ENCODE measurements at places on chromosomes 12 and 14.
A peak's percentile ranks its signal among the peaks of the same experiment; 100 is the strongest.

DNA sequence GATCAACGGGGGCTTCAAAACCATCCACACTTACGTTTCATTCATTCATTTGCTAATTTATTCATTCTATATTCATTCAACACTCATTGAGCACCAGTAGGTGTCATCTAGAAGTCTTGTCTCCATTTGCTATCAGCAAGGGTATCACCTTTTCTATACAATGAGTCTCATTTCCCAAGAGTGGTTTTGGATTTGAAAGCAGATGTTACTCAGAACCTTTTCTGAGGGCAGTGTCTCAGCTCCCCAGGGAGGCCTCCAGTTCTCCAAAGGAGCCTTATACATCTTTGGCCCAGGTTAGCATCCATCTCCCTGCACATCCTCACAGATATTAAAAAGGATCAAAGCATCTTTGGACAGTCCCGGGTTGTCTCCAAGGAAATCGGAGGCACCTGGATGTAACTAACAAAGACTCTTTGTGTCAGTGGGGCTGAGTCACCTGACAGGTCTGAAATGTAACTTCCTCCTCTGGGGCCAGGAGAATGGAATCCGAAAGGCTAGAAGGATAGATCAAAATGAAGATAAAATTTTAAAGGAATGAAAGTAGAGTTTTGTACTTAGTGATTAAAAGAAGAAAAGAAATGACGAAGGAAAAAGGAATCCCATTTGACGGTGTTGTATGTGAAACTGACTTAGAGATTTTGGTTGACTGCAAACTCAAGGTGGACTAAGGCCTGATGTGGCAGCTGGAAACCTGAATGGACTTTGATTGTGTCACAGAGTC, 103.0 kb downstream of the VCPKMT start:
- no peak for DNase-seq

DNA sequence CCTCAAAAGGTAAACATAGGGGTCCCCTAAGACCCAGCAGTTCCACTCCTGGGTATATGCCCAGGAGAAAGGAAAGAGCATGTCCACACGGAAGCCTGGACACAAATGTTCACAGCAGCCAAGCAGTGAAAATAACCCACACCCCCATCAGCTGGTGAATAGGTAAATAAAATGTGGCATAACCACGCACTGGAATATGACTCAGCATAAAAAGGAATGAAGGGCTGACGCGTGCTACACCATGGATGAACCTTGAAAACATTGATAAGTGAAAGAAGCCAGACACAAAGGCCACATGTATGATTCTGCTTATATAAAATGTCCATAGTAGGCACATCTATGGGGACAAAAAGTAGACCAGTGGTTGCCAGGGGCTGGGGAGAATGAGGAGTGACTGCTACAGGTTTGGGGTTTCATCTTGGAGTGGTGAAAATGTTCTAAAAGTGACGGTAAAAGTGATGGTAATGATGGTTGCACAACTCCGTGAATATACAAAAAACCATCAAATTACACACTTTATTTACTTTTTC, 3.8 kb upstream of the SCARB1 start:
- DNase-seq = no peak

GRCh38 chr12:55736780-55737580, 5.9 kb upstream of the GDF11 start:
- peak; percentile 58 for DNase-seq

GRCh38 chr12:50948798-50949197, 3.5 kb upstream of the HIGD1C start:
- DNase-seq = no peak

- no peak for DNase-seq
Measured at GRCh38 chr12:24913130-24913529, 35.8 kb downstream of the BCAT1 start.

- no peak for DNase-seq
Measured at GRCh38 chr14:48275301-48275700, 599.9 kb upstream of the MDGA2 start.

GRCh38 chr14:60565211-60565610, 56.3 kb downstream of the SIX6 start:
- no peak for DNase-seq

DNA sequence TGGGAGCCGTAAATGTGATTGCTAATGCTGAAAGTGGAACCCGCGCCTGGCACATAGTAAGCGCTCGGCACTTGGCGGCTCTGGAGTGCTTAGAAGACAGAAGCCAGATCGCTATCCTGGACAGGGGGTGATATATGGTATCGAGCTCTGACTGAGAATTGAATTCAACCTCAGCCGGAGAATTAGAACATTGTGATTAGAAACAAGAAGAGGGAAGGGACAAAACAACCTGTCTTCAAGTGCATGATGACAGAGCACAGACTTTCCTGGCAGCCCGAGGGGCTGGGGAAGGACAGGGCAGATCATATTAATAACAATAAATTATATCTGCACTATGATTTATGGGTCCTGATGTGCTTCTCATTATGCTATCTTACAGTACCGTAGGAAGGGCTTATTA, 66.9 kb upstream of the TBX3 start:
- DNase-seq = no peak

DNA sequence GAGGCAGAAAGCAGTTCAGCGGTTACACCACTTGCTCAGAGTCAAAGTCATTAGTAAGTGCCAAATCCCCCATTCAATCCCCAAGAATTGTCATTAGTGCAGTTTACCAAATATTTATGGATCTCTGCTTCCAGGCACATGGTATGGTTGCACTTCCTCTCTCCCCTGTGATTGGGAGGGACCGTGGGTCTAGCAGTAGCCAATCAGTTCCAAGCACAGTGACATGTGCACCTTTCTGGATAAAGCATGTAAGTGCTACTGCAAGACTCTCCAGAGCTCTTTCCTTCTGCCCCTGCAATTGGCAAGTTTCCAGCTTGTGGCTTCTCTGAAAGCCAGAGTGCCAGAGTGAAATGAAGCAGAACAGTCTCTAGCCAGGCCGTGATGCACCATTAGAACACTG, 85.3 kb upstream of the FLRT2 start:
- no peak for DNase-seq

DNA sequence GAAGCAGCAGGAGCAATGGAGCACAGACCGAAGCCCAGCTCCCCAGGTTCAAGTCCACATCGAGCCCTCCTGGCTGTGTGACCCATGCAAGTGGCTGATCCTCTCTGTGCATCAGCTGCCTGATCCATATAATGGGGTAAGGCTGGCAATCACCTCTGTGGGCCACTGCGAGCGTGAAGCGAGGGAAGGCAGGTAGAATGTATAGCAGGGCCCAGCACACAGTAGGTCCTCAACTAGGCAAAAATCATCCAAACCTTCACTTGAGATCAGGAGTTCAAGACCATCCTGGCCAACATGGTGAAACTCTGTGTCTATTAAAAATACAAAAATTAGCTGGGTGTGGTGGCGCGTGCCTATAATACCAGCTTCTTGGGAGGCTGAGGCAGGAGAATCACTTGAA, 102.6 kb downstream of the SCARB1 start:
- no peak for DNase-seq

GRCh38 chr12:21818627-21819026, 44.1 kb upstream of the KCNJ8 start:
- no peak for DNase-seq

GRCh38 chr12:690466-690865, 27.2 kb upstream of the NINJ2 start:
- peak; percentile 69 for DNase-seq

DNA sequence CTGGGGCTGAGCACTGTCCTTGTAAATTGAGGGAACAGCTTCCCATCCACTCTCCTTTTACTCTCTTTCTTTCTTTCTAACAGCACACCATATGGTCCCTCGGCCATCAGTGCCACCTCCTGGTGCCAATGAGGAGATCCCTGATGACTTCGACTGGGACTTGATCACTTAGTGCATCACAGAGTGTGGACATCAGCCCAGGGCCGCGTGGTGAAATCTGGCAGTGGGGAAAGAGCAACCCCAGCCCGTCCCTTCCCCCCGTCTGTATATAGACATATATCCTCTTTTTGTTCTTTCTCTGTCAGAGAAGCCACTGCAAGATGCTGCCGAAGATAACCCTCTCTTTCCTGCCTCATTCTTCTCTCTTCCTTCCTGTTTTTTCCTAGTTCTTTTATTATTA, 13.5 kb downstream of the C3AR1 start:
- no peak for DNase-seq

DNA sequence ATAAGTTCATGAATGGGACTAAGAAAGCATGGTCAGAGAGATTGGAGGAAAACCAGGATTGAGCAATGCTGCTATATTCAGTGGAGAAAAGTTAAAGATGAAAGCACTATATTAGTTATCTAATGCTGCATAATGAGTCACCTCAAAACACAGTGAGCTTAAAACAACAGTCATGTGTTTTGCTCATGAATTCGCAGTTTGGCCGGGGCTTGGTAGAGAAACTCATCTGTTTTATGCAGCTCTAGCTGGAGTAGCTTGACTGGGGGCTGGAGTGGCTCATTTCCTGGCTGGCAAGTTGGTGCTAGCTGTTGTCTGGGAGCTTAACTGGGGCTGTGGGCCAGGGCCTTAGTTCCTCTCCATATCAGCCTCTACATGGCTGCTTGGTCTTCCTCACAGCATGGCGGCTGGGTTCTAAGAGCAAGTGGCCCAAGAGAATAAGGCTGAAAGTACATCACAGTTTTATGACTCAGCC, 90.1 kb downstream of the ADCK1 start:
- no peak for DNase-seq

GRCh38 chr12:124125203-124125871, 152.3 kb downstream of the ZNF664 start:
- DNase-seq = peak; percentile 12

GRCh38 chr14:32233260-32233659, 30.2 kb upstream of the RNU6-8 start:
- no peak for DNase-seq

DNA sequence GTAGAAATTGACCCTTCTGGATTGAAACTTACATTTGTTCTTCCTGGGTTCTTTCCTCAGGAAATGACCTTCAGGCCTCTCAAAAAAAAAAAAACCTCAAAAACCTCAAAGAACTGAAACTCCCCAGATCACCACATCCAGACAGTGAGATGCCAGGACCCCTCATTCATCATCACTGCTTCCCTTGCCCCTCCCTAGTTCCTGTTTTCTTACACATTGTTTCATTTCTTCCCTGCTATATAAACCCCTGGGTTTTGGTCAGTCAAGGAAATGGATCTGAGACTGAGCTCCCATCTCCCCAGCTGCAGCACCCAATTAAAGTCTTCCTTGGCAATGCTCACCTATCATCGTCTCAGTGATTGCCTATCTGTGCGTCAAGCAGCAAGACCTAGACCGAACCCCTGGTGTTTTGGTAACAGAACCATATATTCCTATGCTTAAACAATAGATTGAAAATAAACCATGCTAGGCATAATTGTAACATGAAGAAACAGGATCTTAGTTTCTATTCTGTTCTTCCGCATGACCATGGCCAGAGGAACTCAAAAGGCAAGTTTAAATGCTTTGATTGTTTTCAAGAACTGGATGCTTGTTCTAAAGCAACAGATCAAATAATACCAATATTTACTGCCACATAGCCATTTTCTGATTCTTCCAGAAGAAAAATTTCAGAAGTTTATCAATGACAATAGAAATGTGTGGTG, 108.0 kb upstream of the MAX start:
- no peak for DNase-seq

DNA sequence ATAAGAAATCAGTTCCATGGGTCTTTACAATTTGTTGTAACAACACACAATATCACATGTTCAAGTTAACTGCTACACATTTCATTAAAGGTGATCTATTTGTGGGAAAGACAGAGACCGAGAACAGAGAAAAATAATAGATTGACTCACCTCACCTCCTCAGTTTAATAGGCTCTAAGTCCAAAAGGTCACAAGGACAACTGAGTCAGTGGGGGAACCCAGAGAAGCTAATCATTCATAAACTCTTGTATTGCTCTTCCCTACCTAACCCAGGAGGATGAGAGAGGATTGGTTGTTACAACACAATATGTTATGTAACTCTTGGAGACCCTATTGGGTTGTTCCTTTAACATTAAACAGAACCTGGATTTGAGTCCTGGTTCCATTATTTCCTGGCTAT, 72.2 kb upstream of the CRY1 start:
- no peak for DNase-seq

DNA sequence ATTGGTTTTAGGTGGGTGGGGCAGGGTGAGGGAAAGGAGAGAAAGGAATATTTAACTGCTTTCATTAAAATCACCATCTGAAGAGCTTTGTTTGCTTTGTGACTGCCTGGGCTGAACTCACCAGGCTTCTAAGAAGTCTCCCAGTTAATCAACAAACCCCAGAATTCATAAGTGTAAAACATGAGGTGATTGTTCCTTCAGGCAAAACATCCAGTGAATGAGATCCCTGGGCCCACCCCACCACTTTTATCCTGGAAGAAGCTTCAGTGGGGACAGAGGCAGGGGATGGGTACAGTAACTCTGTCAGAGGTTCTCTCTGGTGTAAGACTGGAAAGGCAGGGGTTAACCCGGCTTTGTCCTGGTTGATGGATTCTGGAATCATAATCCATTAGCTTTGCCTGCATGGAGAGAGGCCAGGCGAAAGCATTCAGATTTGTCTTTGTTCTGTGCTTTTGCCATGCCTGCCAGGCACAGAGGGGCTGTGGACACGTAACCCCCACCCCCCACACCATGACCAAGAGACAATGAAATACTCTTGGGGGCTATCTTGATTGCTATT, 16.7 kb downstream of the PDE1B start:
- no peak for DNase-seq

DNA sequence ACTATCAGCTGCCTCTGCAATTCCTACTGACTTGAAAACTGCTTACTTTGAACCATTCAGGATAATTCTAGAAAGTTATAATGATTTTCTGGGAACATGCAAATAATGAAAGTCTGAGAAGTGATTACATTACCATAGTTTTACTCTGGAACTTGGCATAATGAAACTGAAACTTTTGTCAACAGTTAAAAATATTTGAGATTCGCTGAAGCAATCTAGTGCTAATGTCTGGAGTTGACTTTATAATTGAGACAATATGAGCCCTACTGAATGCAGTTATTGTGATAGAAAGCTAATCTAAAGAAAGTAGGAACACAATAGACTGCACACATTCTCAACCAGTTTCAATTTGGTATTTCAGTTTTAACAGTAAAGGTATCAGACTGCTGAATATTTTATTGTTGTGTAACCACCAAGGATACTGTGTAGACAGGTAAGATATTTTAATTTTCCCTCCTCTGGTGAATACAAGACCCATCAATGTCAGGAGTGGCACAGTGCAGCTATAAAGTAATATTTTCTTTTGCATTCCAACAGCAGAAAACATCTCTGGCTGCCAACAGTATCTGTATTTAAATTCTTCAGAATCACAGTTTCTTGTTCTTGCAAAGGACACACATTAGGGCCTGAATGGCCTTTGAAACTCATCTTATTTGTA, 483.5 kb downstream of the ATP23 start:
- DNase-seq = no peak

- DNase-seq = no peak
Measured at GRCh38 chr12:119198440-119198839, 19.7 kb downstream of the HSPB8 start.

DNA sequence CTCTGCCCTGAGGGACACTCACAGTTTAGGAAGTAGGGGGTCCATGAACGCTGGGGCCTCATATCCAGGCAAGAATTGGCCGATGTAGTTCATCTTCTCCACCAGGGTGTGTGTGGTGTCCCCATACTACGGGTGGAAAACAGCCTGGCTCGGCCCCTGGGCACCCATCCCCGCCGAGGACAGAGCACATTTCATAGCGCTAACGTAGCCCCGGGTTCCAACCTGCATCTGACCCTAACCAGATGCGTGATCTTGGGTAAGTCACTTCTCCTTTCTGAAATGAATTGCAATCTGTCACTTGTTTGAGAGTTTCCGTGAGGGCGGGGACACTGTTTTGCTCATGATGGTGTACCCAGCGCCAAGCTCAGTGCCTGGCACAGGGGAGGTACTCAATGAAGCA, 9.0 kb downstream of the HPD start:
- DNase-seq = no peak
